ENCODE measurements at places on chromosomes 7 and 10.
A peak's percentile ranks its signal among the peaks of the same experiment; 100 is the strongest.

GRCh38 chr10:105150259-105150880, 509.3 kb downstream of the SORCS3 start:
- no peak for DNase-seq

- no peak for DNase-seq
These were observed 338.7 kb upstream of the LRRTM3 start for GRCh38 chr10:66586897-66587679.

DNA sequence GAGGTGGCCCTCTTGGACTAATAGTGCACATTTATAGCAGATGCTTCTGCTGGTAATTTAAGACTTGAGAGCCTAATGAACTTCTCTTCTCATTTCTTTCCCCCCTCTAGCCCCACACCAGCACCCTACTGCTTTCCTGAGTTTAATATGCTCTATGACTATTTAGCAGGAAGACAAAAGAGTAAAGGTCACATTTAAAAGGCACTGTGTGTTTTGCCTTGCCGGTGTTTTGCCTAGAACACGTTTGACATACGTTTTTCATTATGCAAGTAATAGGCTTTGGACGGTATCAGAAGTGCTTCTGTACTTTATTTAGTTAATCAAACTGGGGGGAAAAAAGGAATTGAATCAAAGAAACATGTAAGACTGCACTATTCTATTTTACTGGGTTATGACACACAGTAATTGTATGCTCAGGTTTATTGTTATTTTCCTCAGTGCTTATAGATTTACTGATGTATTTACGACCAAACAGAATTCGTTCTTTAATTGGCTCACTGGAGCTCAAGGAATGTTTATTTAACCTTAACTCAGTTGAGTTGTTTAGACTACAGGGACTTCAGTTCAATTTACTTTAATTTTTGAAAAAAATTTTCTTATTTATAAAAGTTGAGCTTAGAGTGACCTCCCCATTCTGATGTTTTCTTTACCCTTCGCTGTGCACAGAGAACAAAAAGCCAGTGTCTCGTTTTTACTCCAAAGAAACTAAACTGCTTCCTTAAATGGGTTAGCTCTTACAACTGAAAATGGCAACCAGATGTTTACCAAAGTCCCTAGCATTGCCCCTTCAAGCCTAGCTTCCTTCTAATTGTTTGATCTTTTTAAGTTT, 35.4 kb downstream of the CPED1 start:
- no peak for DNase-seq

GRCh38 chr7:74709880-74710671, 52.6 kb downstream of the GTF2I start:
- no peak for DNase-seq

DNA sequence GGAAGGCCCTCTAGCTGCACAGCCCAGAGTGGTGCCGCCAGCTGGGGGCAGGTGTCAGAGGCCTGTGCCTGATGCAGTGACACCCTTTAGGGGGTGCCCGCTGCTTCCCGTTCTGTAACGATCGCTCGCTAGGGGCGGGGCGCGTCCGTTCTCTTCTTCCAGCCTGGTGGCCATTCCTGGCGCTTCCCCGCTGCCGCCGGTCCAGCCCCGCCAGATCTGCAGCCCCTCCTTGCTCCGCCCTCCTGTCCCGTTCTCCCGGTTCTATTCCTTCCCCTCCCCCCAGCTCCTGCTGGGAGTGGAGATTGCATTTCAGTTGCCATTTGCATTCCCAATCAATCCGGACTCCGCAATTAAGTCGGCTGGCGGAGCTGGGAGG, 39.2 kb downstream of the AGAP3 start:
- DNase-seq = no peak

DNA sequence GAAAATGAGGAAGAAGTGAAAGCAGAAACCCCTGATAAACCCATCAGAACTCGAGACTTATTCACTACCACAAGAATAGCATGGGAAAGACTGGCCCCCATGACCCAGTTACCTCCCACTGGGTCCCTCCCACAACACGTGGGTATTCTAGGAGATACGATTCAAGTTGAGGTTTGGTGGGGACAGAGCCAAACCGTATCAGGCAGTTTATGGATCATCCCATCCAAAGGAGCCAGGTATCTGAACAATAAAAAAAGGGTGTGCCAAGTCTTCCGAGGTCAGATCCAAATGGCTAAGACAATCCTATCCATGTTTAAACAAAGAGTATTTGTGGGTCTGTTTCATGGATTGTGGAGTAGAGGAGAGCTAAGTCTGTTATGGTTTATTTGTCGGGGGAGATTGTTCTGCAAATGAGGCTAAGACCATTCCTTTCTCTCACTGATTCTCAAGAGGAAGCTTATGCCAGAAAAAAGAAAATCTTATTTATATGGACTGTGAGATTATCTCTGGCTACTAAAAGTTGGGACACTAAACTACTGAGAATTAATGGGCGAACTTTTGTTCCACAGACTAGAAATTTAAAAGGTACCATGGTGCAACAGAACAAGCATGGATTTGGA, 203.7 kb downstream of the IPMK start:
- no peak for DNase-seq

- DNase-seq = no peak
These were observed 76.0 kb upstream of the AGBL3 start for GRCh38 chr7:134910214-134910890.

- DNase-seq = no peak
These were observed 340.0 kb upstream of the MEOX2 start for GRCh38 chr7:16026253-16027020.

DNA sequence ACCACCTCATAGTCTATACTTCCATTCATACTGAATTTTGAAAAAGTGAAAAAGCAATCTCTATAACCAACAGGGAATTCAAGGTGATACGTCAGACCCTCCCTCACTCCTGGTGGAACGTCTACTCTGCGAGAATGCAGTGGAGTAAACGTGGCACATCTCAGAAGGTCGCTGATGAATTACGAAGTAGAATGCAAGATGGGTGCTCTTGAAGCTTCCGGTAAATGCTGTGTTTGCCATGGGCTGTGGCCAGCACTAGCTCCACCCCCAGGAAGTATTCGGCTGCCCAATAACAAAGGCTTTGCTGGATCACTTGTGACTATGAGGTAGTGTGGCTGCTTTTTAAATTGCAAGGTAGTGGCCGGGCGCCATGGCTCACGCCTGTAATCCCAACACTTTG, 226.0 kb downstream of the PRPF18 start:
- DNase-seq = no peak

GRCh38 chr10:121378251-121378801, 219.9 kb downstream of the FGFR2 start:
- no peak for DNase-seq

DNA sequence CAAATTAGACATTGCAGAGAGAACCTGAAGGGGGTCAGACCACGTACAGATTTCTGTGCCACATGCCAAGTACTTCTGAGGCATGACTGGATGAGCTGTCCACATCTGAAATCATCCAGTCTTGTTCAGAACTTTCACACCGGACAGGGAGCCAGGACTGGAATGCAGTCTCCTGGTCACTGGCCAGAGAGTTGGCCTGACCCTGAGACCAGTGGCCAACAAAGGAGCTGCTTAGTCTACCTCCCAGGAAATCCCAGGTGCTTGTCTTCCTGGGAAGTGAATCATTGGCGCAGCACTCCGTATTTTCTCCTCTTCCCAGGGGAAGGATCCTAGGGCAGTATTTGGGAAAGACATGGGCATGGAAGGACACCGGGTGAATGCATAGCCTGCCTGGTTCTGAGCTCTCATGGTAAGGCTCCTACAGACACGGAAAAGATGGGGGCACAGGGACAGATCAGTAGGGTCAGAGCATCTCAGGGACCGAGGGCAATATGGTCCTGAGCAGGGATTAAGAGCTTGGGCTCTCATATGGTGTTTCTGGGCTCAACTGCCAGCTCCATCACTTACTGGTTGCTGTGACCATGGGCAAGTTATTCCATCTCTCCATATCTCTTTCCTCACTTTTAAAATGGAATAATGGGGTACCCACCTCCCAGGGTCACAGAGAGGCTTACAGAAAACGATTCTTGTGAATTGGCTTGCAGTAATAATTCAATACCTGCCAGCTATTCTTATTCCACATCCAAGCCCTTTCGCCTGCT, 1.3 kb upstream of the SCD start:
- DNase-seq = no peak

- DNase-seq = peak; percentile 62
These were observed 34.1 kb downstream of the NET1 start for GRCh38 chr10:5446390-5446926.

GRCh38 chr7:27527348-27527714, 135.4 kb downstream of the HIBADH start:
- no peak for DNase-seq

DNA sequence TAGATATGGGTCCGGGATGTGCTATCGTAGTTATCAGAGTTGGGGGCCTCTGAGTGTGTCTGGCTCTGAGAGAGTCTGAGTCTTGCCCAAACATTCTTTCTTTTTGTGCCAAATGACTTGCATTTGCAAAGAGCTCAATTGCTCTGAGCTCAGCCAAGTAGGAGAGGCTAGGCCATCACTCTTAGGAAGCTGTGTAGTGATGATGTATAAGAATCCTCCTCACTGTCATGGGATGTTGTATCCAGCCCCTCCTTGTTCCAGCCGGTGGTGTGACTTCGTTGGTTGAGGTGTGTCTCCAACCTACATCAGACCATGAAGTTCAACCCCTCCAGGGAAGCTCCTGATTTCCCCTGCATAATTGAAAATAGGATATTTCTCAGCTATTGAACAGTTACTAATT, 97.5 kb upstream of the NPS start:
- DNase-seq = no peak

DNA sequence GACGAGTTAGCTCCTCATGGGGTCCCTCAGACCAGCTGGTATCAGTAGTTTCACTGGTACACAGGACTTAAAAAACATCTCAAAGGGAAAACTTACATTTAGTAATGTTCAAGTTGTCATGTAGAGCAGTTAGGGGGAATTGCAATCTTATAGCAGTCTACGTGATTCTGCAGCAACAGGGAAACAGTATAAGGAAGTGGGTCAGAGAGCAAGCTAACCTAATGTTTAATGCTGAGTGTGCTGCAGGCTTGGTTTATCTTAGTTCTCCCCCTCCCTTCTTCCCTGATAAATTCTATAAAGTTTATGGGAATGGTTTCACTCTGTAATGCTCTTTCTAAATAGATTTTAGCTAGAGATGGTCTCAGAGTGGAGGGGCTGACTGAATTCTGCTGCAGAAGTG, 11.3 kb downstream of the SPAM1 start:
- no peak for DNase-seq

DNA sequence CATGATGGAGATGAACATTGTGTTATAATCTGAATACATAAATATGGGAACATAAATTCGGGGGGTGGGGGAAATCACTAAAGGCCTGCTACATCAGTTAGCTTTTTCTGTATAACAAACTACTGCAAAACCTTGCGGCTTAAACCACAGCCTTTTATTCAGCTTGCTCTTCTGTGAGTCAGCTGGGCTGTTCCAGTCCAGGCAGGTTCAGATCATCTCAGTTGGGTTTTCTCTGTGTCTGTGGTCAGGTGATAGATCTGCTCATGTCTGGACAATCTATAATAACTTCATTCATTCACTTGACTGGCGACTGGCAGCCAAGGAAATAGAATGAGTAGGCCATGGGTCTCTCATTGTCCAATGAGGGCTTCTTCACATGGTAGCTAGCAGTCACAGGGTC, 23.5 kb downstream of the HTR7 start:
- no peak for DNase-seq

DNA sequence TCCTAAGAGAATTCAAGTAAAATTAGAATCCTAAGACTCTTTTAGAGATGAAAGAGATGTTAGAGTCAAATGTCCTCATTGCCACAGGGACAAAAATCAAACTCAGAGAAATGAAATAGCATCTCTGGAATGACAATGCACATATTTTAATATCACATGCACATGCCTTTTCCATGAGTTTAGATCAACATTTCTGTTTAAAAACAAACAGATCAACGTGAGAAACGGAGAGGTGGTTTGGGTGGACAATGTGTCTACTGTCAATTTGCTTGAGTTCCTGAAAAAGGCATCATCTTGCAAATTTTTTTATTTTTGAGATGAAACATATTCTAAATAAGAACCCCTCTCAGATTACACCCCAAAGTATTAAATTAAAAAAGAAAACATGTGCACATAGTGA, 130.0 kb downstream of the CHRM2 start:
- DNase-seq = no peak

- no peak for DNase-seq
These were observed 8.5 kb upstream of the FLNC start for GRCh38 chr7:128821724-128822123.

GRCh38 chr7:4225361-4225771, 456.7 kb upstream of the FOXK1 start:
- no peak for DNase-seq

GRCh38 chr10:114478281-114478680, 74.0 kb upstream of the AFAP1L2 start:
- DNase-seq = no peak

- DNase-seq = no peak
These were observed 88.9 kb downstream of the APBB1IP start for GRCh38 chr10:26527018-26527417.

DNA sequence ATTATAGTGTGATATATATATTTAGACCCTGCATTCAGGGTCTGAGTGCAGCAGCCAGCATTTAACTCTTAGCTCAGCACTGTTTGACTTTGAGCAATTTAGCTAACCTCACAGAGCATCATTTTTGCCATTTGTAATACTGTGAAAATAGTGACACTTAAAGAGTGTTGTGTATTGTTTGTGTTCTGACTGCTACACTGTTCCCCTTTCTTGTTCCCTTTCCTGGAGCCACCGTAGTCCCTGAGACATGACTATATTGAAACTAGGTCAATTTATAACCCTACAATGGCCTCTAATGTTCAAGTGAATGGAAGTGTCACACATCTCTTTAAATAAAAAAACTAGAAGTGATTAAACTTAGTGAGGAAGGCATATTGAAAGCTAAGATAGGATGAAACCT, 20.3 kb upstream of the CD36 start:
- DNase-seq = no peak

DNA sequence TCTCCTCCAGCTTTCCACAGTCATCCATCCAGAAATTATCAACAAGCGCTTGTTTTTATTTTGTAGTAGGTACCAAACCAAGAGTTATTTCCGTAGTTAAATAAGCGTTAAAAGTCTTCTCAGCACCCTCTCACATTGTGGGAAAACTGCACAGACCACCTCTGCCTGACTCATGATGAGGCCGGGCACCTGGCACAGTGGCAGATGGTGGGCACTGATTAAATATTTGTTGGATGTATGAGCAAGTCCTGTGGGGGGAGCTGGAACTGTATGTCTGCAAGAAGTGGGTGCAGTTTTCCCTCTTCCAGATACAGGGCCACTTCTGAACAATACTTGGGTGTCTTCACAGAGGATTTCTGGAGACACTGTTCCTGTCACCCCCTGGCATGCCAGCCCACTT, 5.3 kb upstream of the REPIN1 start:
- no peak for DNase-seq

DNA sequence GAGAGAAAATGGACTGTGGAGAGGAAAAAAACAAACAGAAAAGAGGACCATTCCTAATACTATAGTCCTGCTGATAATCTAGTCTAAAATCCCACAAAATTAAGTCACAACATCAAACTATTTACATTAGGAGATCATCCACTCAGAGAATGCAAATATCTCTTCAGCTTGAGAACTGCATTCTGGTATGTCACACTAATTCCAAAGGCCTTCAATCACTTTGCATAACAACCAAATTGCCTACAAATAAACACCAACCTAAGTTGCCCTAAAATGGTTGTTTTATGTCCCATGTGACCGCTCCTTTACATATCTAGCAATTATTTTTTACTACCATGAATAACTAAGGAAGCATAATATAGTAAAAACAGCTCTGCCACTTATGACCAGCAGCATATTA, 264.3 kb downstream of the CACNA2D1 start:
- no peak for DNase-seq
